Cerebellum (tissue), 4 donors: ENCODE measurements at places on chromosomes 13 and 19.

GRCh38 chr19:1355568-1356507 lies 27.9 kb upstream of the NDUFS7 start:
- DNase-seq: peak; percentile 50

GRCh38 chr19:33946535-33947264 lies 150.0 kb downstream of the KCTD15 start:
- no peak for DNase-seq

- peak; percentile 46 for DNase-seq
Measured at GRCh38 chr19:51179256-51179655, 37.2 kb downstream of the SIGLEC7 start.

GRCh38 chr13:80235166-80235966 lies 105.6 kb downstream of the SPRY2 start:
- DNase-seq: peak; percentile 32

DNA sequence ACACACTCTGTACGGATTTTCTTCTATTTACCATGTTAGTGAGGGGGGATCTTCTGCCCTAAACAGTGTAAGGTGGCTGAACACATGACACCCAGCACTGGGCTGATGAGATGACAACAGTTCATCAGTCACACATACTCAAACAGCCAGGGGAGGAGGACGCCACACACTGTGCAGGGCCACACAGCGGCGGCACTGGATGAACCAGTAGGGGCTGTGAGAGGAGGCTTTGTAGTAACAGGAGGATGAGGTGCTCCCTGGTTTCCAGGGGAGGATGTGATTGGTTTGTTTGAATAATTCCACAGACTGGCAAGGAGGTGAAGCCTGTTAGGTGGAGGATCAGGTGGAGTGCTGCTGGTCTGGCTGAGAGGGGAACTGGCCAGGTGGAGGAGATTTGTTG lies 16.3 kb upstream of the GTF3A start:
- no peak for DNase-seq

- DNase-seq: peak; percentile 93
Measured at GRCh38 chr19:681029-682019, 5.1 kb downstream of the FSTL3 start.

- peak; percentile 94 for DNase-seq
Measured at GRCh38 chr19:44093931-44094765, at the start of gene ZNF224. TSS of gene ZNF224 (plus strand) at chr19:44094361. CDS start at chr19:44097874, 3,513 bp downstream.

GRCh38 chr19:3961007-3961406 lies 9.9 kb downstream of the DAPK3 start:
- no peak for DNase-seq

GRCh38 chr19:17686023-17686521 lies 2.1 kb downstream of the UNC13A start:
- DNase-seq: peak; percentile 54
